ENCODE measurements at places on chromosomes 4 and X.

DNA sequence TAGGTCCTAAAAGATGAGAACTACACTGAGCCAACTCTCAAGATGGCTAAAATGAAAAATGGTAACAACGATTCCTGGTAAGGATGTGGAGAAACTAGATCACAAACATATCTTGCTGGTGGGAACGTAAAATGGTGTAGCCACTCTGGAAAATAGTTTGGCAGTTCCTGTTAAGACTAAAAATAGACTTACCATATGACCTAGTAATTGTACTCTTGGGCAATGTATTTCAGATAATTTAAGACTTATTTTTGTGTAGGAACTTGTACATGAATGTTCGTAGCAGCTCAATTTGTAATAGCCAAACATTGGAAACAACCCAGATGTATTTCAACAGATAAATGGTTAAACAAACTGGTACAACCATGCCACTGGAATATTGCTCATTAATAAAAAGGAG, 106.2 kb downstream of the HDAC8 start:
- no peak overlapping the region for H3K4me3 ChIP-seq
- no peaks in the 10 kb centered on the region for H3K36me3 ChIP-seq
- no peaks in the 10 kb centered on the region for H3K4me1 ChIP-seq
- H3K27me3 ChIP-seq: no peaks in the 10 kb centered on the region
- H3K27ac ChIP-seq: no peak overlapping the region

- H3K4me1 ChIP-seq: peaks cover 5% of the 10 kb centered on the region
- peak overlapping the region; percentile 34 for H3K27ac ChIP-seq
- no peaks in the 10 kb centered on the region for H3K36me3 ChIP-seq
- peaks cover 7% of the 10 kb centered on the region for H3K27me3 ChIP-seq
- peak overlapping the region; percentile 17 for H3K4me3 ChIP-seq
Measured at GRCh38 chrX:1093121-1093520, 119.3 kb downstream of the CRLF2 start.

- DNase-seq: no peak
- H3K4me1 ChIP-seq: no peaks in the 10 kb centered on the region
- no peak overlapping the region for H3K27ac ChIP-seq
- H3K27me3 ChIP-seq: no peaks in the 10 kb centered on the region
- no peak overlapping the region for H3K4me3 ChIP-seq
- no peaks in the 10 kb centered on the region for H3K36me3 ChIP-seq
Measured at GRCh38 chr4:84312426-84313012, 186.6 kb downstream of the NKX6-1 start.

DNA sequence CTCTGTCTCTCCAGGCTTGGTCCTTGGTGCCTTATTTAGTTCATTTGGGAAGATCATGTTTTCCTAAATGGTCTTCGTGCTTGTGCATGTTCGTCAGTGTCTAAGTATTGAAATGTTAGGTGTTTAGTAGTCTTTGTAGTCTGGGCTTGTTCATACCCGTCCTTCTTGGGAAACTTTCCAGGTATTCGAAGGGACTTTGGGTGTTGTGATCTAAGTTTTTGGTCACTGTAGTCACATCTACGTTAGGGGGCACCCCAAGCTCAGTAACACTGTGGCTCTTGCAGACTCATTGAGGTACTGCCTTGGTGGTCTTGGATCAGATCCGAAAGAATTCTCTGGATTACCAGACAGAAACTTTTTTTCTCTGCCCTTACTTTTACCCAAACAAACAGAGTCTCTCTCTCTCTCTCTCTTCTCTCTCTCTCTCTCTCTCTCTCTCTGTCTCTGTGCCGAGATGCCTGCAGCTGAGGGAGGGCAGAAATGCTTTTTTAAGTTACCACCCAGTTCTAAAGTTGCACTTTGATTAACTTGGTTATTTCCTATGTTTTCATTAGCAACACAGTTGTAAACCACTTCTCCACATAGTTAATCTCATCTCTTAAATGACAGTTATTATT, 67.6 kb upstream of the SLC7A3 start:
- no peak for DNase-seq
- H3K36me3 ChIP-seq: no peaks in the 10 kb centered on the region
- no peaks in the 10 kb centered on the region for H3K27me3 ChIP-seq

DNA sequence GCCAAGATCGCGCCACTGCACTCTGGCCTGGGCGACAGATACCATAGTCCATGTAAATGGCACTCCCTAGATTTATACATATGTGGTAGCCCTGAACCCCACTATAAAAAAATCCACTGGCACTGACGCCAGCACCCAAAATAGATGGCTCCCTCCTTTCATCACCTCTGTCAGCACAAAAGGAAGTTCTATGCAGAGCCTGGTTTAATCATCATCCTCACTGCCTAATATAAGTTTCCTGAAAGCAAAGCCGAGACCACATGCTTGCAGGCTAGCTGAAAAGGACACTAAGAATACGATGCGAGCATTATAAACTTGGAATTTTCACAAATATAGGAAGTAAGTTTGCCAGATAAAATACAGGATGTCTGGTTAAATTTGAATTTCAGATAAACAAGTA, 27.5 kb upstream of the DOCK11 start:
- no peak overlapping the region for H3K27ac ChIP-seq
- no peaks in the 10 kb centered on the region for H3K36me3 ChIP-seq
- H3K27me3 ChIP-seq: no peaks in the 10 kb centered on the region
- H3K4me3 ChIP-seq: no peak overlapping the region

Data from T-cell (primary cell).